ENCODE measurements at places on chromosomes 1 and 21.
A peak's percentile ranks its signal among the peaks of the same experiment; 100 is the strongest.

DNA sequence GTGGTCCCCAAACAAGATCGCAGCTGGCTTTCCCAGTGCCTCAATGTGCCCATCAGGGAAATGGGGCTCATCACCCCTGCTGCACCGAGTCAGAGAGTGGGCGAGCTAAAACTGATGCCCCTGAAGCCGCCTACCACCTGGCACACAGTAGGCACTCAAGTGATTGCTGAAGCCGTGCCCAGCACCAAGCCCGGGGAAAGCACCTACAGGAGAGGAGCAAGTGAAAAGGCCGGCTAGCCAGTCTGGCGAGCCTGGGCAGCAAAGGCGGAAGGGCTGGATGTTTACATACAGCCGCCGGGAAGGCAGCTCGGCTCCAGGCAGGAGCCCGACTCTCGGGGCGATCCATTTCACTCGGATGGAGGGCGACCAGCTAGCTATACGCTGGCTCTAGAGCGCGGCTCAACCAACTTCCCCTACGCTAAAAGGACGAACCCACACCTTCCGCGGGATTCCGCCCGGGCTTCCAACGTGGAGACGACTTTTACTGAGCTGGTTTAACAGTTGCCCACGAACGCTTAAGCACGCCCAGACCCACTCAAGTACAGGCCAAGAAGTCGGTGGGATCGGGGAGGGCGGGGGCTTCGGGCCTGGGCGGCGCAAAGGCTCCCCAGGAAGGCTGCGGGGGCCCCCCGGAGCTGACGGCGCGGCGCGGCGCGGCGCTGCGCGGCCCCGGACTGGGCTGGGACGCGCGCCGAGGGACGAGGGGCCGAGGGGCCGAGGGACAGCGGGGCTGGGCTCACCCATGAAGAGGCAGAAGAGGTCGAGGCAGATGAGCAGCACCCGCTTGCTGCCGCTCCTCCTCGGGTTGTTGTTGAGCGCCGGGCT lies 1.0 kb downstream of the PLPP3 start:
- DNase-seq: peak; percentile 51

DNA sequence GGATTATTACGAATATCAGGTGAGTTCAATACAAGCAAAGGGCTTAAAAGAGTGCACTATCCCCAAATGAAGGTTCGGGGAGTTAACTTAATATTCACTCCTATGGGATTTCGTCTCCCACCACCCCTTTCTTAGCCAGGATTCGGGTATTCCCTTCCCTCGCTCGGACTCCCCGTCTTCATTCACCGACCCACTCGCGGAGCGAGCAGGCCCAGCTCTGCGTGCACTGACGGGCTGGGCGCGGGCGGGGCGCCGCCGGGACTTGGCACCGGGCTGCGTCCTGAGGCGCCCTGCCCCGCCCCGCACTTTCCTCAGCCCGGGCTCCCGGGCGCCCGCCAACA lies 7.7 kb upstream of the MPZL1 start:
- DNase-seq: peak; percentile 79

DNA sequence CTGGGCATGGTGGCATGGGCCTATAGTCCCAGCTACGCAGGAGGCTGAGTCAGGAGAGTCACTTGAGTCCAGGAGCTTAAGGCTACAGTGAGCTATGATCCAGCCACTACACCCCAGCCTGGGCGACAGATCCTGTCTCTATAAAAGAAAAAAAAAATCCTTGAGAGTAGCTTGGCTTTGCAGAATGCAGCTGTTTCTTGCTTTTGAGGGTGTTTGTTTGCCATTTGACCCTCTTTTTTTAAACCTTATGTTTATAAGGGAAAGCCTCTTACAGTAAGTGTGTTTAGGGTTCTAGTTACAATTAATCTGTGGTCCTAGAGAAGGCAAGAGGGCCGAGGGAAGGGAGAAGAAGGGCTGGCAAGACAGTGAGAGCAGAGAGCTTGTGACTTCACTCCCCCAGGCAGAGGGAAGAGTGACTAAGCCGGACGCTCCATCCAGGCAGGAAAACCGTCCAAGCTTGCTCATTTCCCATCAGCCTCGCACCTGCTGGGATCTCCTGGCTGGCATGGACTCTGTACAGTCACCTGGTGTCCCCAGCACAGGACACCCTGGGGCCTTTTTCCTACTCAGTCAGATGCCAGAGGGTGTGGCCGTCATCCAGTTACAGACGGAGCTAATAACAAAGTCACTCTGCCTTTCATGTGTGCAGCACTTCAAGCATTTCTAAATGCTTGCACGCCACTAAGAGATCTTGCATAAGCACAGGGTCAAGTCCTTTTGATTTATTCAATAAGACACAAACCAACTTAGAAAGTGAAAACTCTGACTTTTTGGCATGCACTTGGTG lies 55.5 kb upstream of the PSEN2 start:
- DNase-seq: no peak

- no peak for DNase-seq
Measured at GRCh38 chr1:114746450-114747121, 11.2 kb downstream of the CSDE1 start.

GRCh38 chr1:206924592-206925105 lies 2.9 kb upstream of the FCMR start:
- DNase-seq: peak; percentile 48

GRCh38 chr1:35298464-35298863 lies 30.0 kb downstream of the ZMYM4 start:
- peak; percentile 65 for DNase-seq

Data from inflammatory macrophage treated with lipopolysaccharide for 1 hour (primary cell).